Stimulated activated CD4-positive, alpha-beta T cell treated with anti-CD3 and anti-CD28 coated beads, TNF-alpha, amount 100 ng/mL, for 1 hour (primary cell): ENCODE measurements at places on chromosomes 5 and 9.

GRCh38 chr9:75855509-75855908, 35.0 kb upstream of the PCSK5 start:
- no peak for DNase-seq

- no peak for DNase-seq
Measured at GRCh38 chr5:90438100-90438499, 28.5 kb upstream of the CETN3 start.

DNA sequence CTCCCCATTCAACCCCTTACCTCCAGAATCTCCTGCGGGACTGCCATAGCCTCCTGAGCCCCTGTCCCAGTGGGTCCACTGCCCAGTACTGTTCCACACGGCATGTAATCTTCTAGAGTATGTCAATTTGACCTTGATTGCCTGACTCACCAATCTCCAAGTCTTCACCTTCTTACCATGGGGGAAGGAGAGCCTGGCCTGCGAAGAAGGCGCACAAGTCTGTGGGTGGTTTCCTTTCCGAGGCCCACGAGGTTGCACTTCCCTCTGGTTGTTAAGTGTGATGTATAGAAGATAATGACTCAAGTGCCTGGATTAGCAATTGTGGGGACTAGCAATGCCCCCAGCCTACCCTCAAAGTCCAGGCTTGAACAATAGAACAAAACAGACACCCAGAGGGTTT, 8.1 kb upstream of the TENT4A start:
- no peak for DNase-seq

DNA sequence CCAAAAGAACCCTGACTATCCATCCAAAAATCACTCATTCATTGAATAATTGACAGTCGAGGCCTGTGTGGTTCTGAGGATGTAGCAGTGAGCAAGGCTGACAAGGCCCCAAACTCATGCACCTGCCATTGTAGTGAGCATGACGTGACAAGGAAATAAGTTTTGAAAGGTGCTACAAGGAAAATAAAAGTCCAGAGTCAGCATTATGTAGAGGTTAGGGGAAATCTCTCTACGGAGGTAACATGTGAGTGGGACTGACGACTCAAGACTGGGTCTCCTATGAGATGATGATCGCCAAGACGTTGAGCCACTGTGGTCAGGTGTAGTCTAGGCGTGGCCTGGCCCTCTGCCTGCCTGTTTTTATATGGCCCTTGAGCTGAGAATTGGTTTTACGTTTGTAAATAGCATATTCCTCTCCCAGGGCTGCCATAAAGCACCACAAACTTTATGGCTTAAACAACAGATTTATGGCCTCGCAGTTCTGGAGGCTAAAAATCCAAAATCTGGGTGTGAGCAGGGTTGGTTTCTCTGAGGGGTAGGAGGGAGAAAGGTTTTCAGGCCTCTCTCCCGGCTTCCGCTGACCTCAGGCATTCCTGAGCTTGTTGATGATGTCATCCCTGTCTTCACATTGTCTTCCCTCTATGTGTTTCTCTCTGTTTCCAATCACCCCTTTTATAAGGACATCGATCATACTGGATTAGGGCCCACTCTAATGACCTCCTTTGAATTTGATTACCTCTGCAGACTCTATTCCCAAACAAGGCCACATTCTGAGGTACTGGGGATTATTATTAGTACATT, 206.4 kb upstream of the EGFLAM start:
- no peak for DNase-seq

- DNase-seq: no peak
Measured at GRCh38 chr5:11261241-11261640, 500.2 kb upstream of the DAP start.

- DNase-seq: no peak
Measured at GRCh38 chr9:16514131-16514530, 356.3 kb downstream of the BNC2 start.

DNA sequence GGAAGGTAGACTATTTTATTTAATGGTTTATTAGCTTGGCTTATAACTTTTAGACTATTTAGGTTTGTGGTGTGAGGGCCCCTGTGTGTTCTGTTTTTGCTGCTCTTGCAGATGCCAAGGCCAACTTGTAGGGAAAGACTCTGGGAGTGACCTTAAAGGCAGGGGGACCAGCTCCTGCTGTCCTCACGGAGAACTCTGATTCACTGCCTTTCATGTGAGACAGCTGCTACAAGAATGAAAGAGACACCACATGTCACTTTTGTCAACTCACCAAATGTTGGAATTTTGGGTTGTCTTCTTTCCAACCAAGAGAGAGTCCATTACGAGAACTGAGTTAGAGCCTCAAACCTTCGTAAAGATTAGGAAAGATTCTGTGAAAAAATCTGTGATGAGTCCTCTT, 258.3 kb upstream of the ADAMTSL1 start:
- no peak for DNase-seq

GRCh38 chr9:2459756-2460155, 161.8 kb upstream of the VLDLR start:
- no peak for DNase-seq
